ENCODE measurements at places on chromosomes 3 and 15.

DNA sequence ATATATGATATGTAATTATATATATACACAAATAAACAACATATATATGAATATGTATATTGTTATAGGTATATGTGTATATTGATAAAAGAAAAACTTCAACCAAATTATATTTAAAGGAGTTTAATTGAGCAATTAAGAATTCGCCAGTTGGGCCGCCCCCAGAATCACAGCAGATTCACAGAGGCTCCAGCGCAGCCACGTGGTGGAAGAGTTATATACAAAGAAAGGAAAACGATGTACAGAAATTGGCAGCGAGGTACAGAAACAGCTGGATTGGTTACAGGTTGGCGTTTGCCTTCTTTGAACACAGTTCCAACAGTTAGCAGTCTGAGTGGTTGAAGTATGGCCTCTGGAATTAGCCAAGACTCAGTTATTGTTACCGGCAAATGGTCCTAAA, 137.3 kb upstream of the SLC24A5 start:
- no peak for DNase-seq

GRCh38 chr3:142281474-142281873, 56.1 kb upstream of the GK5 start:
- no peak for DNase-seq

DNA sequence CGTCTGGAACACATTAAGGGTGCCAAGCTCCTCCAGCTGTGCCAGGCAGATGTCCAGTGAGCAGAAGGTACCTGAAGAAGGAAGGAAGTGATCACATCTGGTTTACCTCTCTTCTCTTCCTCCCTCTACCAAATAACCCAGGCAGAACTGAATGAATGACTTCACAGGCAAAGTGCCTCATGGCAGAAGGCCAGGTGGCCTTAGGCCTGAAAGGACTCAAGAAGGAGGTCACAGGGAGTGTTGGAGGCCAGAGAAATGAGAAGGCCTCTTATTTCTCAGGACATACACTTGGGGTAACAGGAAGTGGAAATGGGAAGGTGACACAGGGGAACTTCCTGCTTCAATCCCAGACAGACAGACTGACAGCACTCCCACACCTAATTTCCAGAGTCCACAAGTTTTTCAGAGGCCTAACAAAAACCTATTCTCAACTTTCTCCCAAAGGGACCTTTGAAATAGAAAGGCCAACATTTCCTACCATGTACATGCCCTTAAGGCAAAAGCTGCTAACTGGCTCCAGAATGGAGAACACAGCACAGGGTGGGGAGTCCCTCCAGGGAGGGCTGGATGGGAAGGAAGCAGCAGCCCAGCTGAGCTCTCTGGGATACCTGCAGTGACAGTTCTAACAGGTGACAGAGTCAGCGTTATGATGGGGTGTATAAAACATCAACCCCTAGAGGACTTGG, 17.6 kb upstream of the SIN3A start:
- DNase-seq: no peak

- no peak for DNase-seq
These were observed 3.4 kb downstream of the IL20RB start for GRCh38 chr3:136960838-136961836.

DNA sequence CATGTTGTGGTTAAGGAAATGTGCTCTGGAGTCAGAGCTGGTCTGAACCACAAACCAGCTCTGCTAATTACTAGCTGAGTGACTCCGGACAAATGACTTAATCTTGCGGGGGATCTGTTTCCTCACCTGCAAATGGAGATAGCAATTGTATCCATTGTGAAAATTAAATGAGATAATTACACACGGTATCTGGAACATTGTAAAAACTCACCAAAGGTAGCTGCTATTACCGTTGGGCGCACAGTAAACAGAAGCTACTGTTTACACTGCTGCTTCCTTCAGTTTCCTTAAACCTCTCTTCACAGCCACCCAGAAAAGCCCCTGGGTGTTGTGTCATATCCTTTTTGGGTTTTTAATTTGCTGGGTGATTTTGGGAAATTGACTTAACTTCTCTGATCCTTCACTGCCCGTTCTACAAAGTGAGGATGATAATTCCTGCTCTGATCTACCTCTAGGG, 107.8 kb downstream of the MEGF11 start:
- no peak for DNase-seq

DNA sequence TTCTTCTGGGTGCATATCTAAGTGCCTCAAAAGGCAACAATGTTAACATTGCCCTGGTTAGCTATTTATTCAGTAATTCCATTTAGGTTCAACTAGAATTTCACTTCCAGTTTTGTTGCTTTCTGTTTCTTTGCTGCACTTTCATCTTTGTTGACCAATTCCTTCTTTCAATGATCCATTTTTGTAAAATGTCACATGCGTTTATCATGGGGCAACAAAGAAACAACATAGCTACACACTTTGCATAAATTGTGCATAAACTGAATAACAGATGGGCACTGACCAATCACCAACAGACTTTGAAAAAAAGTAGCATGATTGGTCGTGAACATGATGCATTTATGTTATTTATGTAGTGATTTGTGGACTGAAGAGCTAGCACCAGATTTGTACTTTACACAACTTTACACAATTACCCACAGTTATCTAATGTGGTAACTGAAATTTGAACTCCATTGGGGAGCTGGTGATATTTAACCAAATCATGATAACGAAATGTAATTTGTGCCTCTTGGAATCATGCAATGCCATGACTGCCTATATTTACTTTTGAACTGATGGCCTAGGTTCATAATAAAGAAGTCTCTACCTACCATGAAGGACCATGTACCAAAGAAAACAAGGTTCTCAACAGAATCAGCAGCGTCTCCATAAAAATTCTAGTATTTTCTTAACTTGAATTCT, 7.1 kb upstream of the CPOX start:
- no peak for DNase-seq

GRCh38 chr3:195094191-195094921, 176.6 kb downstream of the XXYLT1 start:
- peak; percentile 42 for DNase-seq

DNA sequence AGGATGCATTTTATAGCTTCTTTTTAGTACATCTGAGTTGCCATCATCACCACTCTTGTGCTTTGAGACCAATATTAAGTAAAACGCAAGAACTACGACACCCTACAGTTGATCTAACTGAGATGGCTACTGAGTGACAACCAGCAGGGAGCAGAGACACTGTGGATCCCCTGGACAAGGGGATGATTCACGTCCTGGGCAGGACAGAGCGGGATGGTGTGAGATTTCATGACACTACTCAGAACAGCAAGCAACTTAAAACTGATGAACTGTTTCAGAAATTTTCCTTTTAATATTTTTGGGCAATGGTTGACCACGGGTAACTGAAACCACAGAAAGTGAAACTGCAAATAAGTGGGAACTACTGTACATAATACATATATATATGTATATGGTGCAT, 299.2 kb downstream of the ADAMTS17 start:
- DNase-seq: no peak

DNA sequence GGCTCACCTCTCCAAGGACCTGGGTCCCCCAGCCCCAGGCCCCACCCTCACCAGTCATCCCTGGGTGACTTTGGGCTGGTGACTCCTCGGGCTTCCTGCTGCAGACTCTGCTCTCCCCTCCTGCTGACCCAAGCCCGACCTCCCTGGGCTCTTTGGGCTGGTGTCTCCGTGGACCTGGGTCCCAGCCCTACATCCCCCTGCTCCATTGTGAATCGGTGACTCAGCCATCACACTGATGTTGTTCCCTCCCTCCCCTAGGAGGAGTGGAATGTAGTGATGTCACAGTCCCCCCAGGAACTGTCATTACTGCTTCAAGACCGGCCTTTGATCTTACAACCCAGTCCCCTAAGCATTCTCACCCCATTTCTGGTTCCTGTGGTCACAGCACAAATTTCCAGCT, 83.7 kb downstream of the ADAMTS7 start:
- no peak for DNase-seq

DNA sequence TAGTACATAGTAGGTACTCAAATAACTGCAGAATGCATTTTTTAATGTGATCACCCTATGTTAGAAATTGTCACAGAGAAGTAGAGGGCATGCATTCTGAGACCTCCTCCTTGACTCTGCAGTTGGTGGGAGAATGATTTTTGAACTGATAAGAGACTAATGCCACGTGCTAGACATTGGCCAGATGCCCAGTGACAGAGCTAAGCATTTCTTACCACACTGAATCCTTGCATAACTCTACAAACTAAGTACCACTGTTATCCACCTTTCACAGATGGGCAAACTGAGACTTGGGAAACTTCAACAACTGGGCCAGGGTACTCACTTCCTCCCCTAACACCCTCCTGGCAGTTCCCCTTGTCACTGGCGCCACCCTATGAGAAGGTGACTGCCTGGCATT, 33.5 kb upstream of the SPATA12 start:
- DNase-seq: no peak

DNA sequence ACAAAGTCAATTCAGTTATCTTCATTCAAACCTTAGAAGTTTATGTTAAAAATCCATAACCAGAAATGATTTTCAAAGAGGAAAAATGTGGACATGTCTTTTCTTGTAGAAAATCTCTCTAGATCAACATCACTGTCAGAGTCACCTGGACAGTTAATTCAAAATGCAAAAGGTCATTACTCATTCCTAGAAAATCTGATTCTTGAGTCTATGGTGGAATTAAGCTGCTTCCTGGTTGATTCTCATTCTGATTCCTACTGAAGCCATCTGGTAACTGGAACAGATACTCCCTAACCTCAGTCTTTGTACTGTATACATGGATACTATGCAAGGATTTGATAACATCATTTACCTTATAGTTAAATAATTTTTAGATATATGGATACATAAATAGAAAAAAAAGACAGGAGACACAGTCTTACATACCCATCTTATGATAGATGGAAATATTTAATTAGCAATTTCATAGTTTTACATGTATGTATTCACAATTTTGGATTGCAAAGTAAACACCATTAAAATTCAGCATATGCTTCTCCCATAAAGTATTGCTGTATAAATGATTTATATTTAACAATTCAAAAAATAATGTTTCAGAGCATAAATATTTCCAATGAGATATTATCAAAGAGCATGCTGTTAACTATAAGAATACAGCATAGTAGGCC, 693.2 kb upstream of the CCDC54 start:
- DNase-seq: no peak

DNA sequence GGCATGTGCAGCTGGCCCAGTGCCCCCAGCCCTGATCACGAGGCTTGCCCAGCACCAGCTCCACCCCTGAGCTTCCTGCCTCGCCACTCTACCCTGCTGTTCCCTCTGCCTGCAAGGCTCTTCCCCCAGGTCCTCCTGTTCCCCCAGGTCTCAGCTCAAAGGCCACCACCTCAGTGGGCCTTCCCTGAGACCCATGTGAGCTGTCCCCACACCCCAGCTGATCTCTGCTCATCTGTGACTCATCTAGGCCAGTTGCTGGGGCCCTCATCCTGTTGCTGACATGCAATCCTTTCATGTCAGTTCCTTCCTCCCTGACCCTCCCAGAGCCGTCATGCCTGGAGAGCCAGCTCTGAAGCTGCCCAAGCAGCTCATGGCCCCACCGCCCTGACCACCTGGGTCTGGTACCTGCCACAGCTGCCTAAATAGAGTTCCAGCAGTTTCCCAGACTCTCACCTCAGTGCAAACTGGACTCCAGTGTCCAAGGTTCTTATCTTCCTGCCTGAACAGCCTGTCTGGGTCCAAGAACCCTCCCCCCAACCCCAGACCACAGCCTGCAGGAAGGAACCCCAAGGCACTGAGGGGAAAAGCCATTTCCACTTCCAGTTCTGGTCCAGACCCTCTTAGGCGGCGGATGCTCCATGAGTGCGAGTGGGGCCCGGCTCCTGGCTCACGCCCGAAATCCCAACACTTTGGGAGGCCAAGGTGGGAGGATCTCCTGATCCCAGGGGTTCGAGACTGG, 116.6 kb upstream of the IQSEC1 start:
- DNase-seq: no peak

DNA sequence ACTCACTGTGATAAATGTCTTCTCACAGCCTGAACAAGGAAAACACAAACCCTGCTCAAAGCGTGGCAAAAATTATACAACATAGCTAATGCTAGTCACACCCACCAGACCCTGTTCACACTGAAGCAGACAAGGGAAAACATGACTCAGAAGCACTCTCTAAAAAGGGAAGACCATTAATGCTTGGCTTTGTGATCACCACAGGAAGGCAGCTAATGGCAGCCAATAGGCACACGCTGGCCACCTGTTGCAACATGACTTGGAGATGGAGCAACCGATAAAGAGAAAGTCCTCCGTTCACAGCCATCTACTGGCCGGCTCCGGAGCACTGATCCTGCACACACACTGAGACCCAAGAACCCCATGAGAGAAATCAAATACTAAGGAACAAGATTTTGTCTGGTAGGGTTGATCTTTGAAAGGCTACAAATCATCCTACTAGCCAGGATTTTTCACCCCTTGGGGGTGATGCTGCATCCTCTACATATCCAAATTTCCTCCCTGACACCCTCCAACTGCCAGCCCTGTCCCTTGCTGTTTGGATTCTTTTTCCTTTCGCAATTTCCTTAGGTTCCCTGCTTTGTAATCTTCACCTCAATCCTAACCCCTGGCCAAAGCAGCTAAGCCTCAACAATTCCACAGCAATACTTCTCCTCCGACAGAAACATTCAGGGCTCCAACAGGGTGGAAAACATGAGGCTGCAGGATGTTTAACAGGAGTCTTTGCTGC, 3.2 kb downstream of the ZXDC start:
- DNase-seq: no peak

DNA sequence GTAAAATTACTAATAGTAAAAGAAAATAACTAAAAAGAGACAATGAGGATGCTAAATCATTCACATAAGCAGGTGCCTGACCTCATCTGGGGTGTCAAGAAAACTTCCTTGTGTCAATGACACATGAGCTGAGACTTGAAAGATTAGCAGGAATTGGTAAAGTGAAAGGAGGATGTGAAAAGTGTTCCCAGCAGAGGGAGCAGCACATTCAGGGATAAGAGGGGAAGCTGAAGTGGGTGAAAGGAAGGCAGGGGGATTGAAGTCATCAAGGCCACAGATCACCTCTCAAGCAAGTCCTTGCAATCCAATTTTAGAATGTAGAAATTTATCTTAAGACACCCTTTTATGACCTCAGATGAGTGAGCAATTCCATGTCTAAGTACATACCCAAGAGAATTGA, 60.2 kb upstream of the ACP3 start:
- DNase-seq: peak; percentile 24

GRCh38 chr3:43919029-43919428, 228.3 kb downstream of the ABHD5 start:
- DNase-seq: no peak

DNA sequence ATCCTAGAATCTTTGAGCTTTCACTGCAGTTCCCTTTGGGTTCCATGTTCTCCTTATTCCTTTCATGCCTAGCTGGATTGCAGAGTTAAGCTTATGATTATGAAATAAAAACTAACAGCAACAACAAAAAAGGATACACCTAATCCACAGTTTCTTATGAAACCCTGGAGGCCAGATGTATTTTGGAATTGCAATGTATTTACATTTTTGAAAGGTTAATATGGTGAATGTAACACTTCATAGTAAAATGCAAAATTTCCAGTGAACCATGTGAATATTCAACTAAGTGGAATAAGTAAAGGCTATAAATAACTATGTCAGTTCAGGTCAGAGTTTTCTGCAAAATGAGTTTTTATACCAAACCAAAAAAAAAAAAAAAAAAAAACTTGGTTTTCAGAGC, 65.8 kb upstream of the FLNB start:
- DNase-seq: no peak

GRCh38 chr15:101428758-101429157, 60.7 kb downstream of the PCSK6 start:
- DNase-seq: no peak

GRCh38 chr3:79872483-79872882, 104.7 kb upstream of the ROBO1 start:
- no peak for DNase-seq

Data from left renal pelvis (tissue), 4 donors.